Midbrain (tissue), 1 donor: ENCODE measurements at places on chromosomes 3 and 15.

DNA sequence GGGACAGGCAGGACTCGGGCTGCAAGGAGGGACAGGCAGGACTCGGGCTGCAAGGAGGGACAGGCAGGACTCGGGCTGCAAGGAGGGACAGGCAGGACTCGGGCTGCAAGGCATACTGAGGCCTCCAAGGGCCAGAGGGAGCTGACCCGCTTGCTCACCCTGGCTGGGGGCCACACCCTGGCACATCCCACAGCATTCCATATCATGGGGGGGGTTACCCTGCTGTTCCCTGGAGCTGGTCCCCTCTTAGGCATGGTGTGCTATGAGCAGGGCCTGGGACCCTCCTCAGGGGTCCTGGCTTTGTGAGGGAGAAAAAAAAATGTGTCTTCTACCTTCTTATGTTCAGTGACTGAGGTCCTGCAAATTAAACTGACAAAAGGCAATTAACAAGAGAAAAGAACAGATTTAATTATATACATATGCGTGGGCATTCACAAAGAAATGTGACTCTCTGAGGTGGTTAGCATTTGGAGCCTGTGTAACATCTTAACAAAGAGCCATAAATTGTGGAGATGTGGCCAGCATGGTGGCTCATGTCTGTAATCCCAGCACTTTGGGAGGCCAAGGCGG, 97.6 kb upstream of the ALDH1A3 start:
- DNase-seq: no peak

- DNase-seq: no peak
Observed at GRCh38 chr15:90095521-90095959, 6.7 kb downstream of the IDH2 start.

DNA sequence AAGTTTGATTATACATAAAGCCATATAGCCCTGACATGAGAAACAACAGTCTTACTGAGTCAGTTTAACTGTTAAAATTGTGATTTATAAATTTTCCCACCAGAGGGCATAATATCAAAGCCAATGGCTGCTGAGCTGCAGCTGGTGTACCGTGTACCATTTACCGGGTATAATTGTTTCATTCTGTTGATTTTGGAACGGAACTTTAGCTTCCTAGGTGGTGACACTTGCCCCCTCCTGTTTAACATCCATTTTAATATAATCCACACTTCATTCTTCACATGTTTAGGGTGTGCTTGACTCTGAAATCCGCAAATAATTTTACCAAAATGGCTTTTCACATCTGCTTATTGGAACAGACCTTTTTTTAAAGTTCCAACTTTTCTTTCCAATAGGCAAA, 72.8 kb downstream of the SLC9A9 start:
- peak; percentile 59 for DNase-seq

DNA sequence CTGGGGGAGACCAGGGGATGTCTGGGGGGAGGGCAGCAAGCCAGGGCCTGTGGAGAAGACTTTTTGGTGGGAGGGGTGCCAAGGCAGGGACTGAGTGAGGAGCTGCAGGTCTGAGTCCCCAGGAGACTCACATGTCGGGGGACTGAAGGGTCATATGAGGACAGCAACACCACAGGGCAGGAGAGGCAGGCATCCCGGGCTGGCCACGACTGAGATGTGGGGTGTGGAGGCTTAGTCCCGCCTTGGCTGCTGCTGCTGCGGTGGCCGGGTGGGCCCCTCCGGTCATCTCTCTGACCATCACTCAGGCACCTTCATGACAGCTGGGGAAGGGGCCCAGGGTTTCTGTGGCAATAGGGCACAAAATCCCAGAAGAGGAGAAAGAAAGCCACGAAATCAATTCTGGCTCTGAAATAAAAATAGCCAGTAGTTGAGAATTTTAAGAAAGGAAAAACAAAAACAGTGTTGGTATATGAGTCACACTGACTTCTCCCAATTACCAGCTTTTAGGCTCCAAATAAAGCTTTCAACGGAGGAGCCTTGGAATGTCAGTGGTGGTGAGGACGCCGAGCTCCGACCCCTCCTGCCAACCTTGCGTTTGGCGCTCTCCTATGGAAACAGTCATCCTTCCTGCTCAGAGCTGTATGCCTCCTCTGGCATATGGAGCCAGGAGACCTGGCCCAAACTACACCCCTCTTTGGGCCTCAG, 52.9 kb upstream of the ITGA11 start:
- DNase-seq: no peak

DNA sequence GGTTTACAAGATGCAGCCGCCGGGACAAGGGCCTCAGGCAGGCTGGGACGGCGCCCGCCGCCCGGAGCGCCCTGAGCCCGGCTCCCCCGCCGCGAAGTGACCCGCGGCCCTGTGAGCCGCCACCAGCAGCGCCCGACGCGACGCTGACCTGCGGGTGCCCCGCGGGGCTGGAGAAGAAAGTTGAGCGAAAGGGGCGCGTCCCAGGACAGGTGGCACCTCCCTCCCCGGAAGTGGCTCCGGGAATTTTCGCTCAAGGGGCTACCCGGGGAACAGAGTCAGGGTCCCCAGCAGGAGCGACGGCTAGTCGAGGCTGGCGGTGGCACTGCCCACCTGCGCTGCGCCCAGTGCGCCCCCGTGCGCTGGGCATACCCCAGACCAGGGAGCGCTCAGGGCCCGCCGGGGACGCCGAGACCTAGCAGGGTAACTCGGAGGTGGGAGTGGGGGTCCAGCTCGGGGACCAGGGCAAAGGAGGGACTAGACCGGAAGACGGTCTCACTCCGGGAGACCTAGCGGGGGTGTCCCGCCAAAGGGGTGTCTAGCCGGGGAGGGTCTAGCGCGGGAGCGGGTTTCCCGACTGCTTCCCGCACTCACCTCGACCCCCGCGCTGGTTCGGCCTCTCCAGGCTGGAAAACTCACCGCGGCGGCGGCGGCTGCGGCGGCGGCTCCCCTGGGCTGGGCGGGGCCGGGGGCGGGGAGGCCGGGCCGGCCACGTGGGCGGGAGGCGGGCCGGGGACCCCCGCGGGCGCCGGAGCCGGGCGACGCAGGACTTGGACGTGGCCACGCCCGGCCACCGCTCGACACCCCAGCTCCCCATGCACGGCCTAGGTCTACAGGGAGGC, 18.4 kb downstream of the SPATA12 start:
- DNase-seq: no peak

DNA sequence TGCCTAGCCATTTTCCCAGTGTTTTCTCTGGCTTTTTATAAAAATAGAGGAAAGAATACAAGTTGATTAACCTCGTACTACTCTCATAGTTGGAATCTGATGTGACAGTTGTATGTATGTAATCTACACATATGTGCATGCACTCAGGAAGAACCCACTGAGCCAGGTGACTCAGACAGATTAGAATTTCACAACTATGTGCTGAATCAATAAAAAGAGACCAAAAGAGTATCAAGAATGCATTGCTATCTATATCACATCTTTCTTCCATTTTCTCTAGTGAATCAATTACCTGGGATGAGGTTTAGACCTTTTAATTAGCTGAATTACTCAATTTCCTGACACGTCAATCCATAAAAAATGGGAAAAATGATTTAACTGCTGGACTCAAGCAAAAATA, 319.3 kb upstream of the ATP10A start:
- DNase-seq: no peak

GRCh38 chr15:78347586-78348543, 7.7 kb downstream of the CRABP1 start:
- no peak for DNase-seq

- DNase-seq: no peak
Observed at GRCh38 chr3:58874248-58874741, 175.5 kb downstream of the CFAP20DC start.

- DNase-seq: no peak
Observed at GRCh38 chr15:87547470-87548181, 708.9 kb downstream of the NTRK3 start.

- no peak for DNase-seq
Observed at GRCh38 chr3:50850639-50851511, 176.1 kb downstream of the DOCK3 start.

DNA sequence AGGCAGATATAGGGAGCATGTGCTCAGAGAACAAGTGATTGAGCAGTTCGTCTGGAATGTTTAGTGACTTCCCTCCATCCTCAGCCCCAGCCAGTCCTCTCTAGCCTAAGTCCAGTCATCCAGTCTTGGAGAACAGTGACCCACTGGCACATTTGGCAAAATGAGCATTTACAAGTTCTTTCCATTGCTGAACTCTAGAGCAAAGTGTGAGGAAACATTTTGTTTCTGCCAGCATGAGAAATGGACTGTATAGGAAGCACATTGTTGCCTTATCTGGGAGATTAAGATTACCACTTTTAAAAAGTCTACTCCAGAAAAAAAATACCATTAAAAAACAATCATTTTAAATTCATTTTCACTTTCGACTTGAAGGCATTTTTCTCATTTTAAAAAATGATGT, 353.6 kb downstream of the SHQ1 start:
- DNase-seq: no peak

GRCh38 chr3:13479332-13479581, 849 bp upstream of the HDAC11 start:
- DNase-seq: peak; percentile 90

- DNase-seq: peak; percentile 78
Observed at GRCh38 chr15:41585127-41586047, 26.4 kb downstream of the TYRO3 start.

GRCh38 chr15:97977734-97978133, 17.2 kb downstream of the ARRDC4 start:
- no peak for DNase-seq

DNA sequence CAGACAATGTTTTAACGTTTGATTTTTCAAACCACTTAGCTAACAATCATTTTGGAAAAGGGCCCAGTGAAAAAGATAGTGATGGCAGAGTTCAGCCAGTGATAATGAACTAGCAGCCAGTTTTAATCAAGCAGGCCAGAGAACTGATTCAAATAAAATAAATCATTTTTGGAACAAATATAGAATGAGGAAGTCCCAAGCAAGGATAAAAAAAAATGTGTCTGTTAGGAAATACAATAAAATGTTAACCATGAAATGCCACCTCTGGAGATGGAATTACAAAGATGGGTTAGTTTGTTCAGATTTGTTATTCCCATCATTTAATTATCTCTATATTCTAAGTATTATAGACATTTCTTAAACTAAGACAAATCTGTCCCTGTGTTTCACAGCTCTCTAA, 1.1 kb downstream of the HERC1 start:
- DNase-seq: no peak

- DNase-seq: no peak
Observed at GRCh38 chr3:65953301-65953812, 85.4 kb downstream of the MAGI1 start.

DNA sequence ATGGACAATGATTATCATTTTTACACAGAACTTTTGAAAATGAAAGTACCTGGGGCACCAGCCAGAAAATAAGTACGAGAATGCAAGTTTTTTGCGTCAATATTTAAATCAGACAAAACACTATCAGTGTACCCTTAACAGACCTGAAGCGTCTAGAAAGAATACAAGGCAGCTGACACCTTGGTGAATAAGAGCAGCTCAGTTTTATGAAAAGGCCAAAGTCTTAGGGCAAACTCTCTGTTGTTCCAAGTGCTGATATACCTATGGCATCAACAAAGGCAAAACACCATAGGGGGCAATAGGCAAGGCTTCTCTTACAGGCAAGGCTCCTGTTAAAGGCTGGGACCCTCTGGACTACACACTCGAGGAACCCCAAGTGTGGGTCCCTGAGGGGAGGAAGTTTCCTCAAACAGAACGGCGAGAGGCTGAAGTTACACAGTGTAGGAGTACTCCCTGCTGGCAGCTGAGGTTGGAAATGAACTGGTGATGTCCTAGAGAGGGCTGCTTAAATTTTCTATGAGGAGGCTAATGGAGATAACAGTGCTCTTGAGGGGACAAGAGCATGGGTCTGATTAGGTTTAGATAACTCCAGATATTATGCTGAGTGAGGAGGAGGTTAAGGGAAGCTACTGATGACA, 291.0 kb downstream of the TIGIT start:
- DNase-seq: no peak

DNA sequence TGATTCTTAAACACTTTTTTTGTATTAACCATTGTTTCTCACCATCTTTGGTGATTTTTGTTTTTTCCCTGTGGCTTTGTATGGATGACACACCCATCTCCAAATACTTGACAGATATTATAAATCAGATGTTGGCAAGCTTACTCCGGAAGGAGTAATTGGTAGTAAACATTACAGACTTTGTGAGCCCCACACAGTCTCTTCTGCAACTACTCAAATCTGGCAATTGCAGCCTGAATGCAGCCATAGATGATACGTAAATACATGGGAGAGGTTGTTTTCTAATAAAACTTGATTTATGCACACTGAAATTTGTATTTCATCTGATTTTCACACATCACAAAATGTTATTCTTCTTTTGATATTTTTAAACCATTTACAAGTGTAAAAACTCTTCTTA, 331.5 kb downstream of the ARPP21 start:
- DNase-seq: no peak

DNA sequence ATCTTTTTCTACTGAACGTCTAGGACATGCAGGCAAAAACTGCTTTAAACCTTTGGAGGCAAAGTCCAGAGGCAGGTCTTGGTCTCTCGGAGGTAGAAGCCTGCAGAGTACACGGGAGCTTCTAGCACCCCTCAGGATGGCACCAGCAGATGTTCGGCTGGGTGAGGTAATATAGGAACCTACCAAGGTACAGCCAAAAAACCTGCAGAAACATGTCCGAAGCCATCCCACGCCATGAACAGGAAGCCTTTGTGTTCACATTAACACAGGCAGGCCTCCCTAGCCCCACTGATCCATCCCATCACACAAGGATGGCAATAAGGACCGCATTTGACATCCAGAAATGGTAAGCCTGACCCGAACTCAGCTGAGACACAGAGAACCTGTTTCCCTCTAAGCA, 157.9 kb upstream of the HES1 start:
- DNase-seq: no peak

GRCh38 chr15:31477301-31477700, 150.7 kb downstream of the KLF13 start:
- no peak for DNase-seq

- DNase-seq: no peak
Observed at GRCh38 chr3:25775936-25776335, 7.3 kb downstream of the NGLY1 start.

- no peak for DNase-seq
Observed at GRCh38 chr15:34154725-34155204, 52.9 kb downstream of the PGBD4 start.

- no peak for DNase-seq
Observed at GRCh38 chr3:106347350-106347749, 478.5 kb upstream of the CBLB start.

GRCh38 chr3:114587986-114588385, 294.2 kb downstream of the TIGIT start:
- no peak for DNase-seq
